ENCODE measurements at places on chromosomes 6 and 20.

DNA sequence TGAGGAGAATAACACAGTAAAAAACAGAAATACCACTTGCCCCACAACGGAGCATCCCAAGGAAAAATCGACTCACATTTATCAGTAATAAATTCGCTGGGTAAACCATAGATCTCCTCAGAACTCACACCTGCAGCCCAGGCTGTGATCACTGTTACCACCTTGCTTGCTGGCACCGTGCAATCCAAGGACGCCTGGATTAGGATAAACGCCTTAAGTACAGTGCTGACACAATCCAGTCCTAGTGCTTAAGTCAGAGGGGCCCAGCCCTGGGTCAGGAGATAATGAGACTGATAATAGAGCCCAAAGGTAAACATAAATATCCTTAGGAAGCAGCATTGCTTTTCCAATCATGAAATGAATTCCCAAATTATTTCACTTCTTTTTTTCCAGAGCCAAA, 62.5 kb downstream of the EPB41L2 start:
- DNase-seq: no peak

- DNase-seq: no peak
These were observed 112.7 kb downstream of the FHL5 start for GRCh38 chr6:96675597-96675996.

- DNase-seq: no peak
These were observed 7.9 kb downstream of the RIN2 start for GRCh38 chr20:19765913-19766312.

- DNase-seq: no peak
These were observed 402 bp downstream of the ZBTB12 start for GRCh38 chr6:31901415-31901952.

DNA sequence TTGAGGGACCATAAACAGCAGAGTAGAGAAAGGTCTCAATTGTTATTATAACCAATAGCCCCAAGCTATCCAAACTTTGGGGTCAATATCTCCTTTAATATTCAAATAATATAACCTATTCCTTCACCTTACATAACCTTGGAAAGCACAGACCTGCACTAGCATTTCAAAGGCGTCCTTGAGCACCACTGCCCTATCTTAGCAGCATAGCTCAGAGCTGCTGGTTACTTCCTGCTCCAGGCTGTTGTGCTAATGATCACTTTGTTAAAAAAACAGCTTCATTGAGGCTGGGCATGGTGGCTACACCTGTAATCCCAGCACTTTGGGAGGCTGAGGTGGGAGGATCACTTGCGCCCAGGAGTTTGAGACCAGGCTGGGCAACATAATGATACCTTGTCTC, 10.5 kb downstream of the SLC35D3 start:
- DNase-seq: no peak

- no peak for DNase-seq
These were observed 4.5 kb upstream of the CITED2 start for GRCh38 chr6:139378882-139379341.

GRCh38 chr20:64244281-64244805, 11.2 kb upstream of the PCMTD2 start:
- no peak for DNase-seq

- no peak for DNase-seq
These were observed 112.9 kb upstream of the MLIP start for GRCh38 chr6:53998303-53998702.

DNA sequence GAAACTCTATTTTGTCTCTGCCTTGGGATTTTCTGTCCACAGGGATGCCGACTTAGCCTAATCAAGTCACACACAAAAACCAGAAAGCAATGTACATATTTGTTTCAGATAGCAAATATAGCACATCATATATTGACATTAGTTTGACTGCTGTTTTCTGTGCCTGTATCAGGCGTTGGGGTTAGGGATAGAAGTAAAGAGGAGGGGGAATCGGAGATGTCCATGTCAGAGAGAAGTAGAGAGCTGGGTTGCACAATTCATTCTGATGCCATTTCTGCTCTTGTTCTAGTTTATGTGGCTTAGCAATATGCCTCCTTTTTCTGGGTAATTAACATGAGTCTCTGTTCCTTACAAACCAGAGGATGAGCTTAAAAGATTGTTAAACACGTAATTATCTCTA, 14.7 kb upstream of the IPCEF1 start:
- DNase-seq: no peak

DNA sequence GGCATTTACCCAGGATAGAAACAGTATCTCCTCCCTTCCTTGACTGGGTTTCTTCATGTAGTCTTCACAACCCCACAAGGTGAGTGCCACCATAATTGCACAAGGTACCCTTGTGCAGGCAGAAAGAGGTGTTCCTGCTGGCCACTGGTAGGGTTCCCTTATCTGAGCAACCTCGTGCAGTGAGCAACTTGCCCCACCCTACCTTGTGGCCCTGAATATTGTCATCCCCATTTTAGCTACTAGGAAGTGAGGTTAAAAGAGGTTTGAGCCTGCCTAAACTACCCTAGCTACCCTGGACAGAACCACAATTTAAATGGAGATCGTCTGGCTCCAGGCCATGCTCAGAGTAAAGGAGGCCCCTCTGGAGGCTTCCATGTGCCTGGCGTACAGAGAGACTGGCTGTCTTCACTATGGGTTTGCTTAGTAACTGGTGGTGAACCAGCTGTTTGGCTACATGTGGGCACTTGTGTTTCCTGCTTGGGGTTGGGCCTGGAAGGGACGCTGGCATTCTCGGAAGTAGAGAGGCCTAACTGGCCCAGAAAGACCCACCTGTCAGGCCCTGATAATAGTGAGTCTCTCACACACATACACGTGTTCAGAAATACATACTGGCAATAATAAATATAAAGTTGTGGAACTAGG, 148.8 kb downstream of the LRFN2 start:
- DNase-seq: no peak

- DNase-seq: no peak
These were observed 120.8 kb downstream of the BACH2 start for GRCh38 chr6:90175627-90176538.

DNA sequence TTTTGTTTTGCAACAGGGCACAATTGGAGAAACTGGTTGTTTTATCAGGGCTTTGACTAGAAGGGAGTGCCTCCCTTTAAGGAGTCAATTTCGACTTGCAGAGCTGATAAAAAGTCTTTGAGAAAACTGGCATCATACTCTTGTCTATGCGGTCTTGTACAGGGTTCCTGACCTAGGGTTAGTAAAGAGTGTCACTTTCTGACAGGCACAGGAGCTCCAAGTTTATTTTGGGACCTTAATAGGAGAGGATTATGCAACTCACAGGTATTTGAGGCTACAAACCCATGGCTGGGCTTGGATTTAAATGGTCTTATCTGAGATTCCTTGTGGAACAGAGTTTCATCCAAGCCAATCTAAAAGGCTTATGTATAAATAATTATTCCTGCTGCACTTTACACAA, 365.4 kb downstream of the HTR1B start:
- no peak for DNase-seq

Data from NCI-H2081 treated with DMSO at 0.1 percent for 48 hours (cell line).